ENCODE measurements at places on chromosomes 4 and X. TPM values are rescaled to one million over a fixed set of nuclear protein-coding genes. Genes with fewer than 3 reads are reported as not detected.

The CCSER1 gene
- 0.64 TPM for total RNA-seq

The SYTL4 gene
- total RNA-seq = not detected

The PWWP3B gene
- not detected for total RNA-seq

GRCh38 chr4:147590249-147590920, 26.8 kb upstream of the TMEM184C start:
- H3K36me3 ChIP-seq = no peaks in the 10 kb centered on the region
- H3K4me3 ChIP-seq = no peak overlapping the region
- DNase-seq = peak; percentile 42
- no peak overlapping the region for H3K27ac ChIP-seq

DNA sequence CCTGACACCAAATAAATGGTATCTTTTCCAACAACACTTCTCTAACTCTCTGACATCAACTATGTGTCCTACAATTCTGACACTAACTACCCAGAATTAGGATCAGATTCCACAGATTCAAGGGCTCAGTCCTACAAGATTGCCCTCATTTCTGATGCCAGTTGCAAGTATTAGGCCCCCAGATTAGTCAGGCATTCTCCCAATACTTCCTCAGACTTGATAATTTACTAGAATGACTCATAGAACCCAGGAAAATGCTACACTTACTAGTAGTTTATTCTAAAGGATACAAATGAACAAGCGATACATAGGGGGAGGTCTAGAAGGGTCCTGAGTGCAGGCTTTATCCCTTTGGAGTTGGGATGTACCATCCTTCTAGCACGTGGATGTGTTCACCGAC, 8.5 kb downstream of the TIGD2 start:
- no peaks in the 10 kb centered on the region for H3K27me3 ChIP-seq
- no peak overlapping the region for H3K4me3 ChIP-seq
- no peak for DNase-seq
- no peaks in the 10 kb centered on the region for H3K4me1 ChIP-seq
- H3K27ac ChIP-seq = no peak overlapping the region

DNA sequence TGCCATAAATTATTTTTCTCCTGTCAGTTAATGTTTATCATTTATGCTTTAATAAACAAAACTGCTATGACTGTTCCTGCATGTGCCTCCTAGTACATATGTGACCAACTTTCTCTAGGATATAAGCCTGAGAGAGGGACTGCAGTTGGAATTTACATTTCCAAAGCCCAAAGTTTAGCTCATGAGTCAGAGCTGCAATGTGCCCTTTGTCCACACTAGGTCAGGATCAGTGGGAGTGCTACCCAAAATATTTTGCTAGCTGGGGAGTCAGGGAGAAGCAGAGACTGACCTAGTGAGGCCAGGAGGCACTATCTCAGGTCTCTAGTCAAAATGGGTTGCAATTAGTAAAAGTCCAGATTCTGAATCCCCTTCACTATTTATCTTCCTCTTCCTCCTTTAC, 92.7 kb downstream of the AR start:
- no peak for DNase-seq
- no peak overlapping the region for H3K4me3 ChIP-seq
- no peaks in the 10 kb centered on the region for H3K4me1 ChIP-seq

DNA sequence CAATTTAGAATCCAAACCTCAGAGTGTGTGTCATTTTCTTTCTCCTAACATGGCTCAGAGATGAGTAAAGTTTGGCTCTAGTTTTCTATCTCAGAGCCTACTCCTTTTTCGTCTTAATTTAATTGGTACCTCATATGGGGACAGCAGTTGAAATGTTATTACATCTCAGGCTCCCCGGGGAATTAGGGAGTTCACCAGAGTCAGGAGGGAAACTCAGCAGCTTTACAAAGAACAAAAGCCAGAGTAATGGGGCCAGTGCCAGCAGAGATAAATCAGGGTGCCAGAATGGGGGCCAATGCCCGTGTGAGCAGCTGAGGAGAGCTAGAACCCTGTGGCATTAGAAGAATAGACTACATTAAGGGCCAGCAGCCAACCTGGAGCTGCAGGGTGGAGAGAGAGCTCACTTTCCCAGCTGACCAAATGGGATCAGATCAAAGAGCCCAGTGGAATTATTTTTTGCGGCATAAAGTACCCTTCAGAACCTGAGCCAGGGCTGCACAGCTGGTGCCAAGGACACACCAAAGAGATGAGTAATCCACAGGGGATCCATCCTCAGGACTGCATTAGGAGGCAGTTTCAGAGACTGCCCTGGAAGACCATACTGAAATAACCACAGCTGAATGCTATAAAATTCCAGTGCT, 207.1 kb upstream of the DKK2 start:
- no peaks in the 10 kb centered on the region for H3K4me1 ChIP-seq
- H3K27me3 ChIP-seq = no peaks in the 10 kb centered on the region
- H3K36me3 ChIP-seq = no peaks in the 10 kb centered on the region
- H3K4me3 ChIP-seq = no peak overlapping the region
- no peak for DNase-seq

- no peak overlapping the region for H3K27ac ChIP-seq
- H3K36me3 ChIP-seq = peaks cover 16% of the 10 kb centered on the region
These were observed 500.2 kb downstream of the INPP4B start for GRCh38 chr4:142345924-142346323.

GRCh38 chrX:142616636-142617035, 409.1 kb upstream of the SPANXN4 start:
- H3K36me3 ChIP-seq = no peaks in the 10 kb centered on the region
- no peaks in the 10 kb centered on the region for H3K27me3 ChIP-seq
- no peak for DNase-seq
- no peak overlapping the region for H3K27ac ChIP-seq
- no peak overlapping the region for H3K4me3 ChIP-seq

GRCh38 chr4:185357211-185357610, 38.5 kb downstream of the LRP2BP start:
- H3K4me1 ChIP-seq = no peaks in the 10 kb centered on the region
- H3K27me3 ChIP-seq = no peaks in the 10 kb centered on the region

DNA sequence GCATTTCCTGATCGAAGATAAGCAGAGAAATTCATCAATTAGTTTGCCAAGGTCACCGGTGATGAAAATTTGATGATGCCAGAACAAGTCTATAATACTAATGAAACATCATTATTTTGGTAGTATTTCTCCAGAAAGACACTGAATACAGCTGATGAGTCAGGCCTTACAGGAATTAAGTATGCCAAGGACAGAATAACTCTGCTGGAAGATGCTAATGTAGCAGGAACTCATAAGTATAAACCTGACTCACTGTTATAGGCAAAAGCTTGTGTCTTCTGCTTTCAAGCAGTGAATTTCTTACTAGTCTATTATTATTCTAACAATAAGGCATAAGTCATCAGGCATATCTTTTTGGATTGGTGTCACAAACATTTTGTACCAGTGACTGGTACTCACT, 1825.1 kb upstream of the IGFBP7 start:
- no peaks in the 10 kb centered on the region for H3K27me3 ChIP-seq
- H3K36me3 ChIP-seq = no peaks in the 10 kb centered on the region
- H3K4me3 ChIP-seq = no peak overlapping the region

DNA sequence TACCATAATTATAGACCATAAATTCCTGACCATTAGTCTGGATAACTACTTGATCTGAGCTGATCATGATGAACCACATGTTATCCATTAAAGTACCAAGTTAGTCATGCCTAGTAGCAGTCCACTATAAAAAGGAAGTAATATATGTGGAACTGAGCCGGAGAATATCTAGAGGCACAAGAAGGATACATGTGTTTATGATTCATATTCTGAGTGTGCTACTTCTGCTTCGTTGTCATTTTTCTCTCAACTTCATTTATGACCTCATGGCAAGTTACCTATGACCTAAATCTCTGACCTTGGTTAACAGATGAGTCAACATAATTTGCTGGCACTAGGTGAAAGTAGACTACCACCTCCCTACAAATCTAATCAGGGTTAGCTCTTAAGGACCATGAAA, 56.5 kb upstream of the ANKRD17 start:
- no peak for DNase-seq
- no peak overlapping the region for H3K4me3 ChIP-seq

DNA sequence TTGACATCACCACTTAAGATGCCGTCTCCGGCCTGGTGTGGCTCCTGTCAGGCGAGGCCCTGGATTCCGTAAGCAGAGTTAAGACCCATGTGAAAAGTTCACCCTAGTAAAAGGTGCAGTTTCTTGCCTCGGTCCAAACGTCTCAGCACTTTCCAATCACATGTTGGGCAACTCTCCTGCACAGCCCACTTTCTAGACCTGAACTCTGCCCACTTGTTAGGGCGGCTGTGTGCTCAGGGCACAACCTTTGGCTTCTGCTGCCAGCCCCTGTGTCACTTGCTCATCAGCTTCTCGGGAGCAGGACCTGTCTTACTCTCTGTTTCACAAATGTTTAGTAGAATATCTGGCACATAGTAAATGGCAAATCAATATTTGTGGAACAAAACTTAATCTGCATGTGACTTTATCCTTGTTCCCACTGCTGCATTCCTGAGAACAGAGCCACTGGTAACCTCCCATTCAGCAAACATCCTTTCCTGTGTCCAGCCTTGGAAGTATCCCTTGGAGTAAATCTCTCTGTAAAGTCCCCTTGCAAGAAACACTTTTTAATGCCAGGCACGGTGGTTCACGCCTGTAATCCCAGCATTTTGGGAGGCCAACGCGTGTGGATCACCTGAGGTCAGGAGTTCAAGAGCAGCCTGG, 38.7 kb upstream of the SH3RF1 start:
- H3K27me3 ChIP-seq = peaks cover 2% of the 10 kb centered on the region
- H3K27ac ChIP-seq = no peak overlapping the region
- no peak for DNase-seq
- no peak overlapping the region for H3K4me3 ChIP-seq
- no peaks in the 10 kb centered on the region for H3K36me3 ChIP-seq

DNA sequence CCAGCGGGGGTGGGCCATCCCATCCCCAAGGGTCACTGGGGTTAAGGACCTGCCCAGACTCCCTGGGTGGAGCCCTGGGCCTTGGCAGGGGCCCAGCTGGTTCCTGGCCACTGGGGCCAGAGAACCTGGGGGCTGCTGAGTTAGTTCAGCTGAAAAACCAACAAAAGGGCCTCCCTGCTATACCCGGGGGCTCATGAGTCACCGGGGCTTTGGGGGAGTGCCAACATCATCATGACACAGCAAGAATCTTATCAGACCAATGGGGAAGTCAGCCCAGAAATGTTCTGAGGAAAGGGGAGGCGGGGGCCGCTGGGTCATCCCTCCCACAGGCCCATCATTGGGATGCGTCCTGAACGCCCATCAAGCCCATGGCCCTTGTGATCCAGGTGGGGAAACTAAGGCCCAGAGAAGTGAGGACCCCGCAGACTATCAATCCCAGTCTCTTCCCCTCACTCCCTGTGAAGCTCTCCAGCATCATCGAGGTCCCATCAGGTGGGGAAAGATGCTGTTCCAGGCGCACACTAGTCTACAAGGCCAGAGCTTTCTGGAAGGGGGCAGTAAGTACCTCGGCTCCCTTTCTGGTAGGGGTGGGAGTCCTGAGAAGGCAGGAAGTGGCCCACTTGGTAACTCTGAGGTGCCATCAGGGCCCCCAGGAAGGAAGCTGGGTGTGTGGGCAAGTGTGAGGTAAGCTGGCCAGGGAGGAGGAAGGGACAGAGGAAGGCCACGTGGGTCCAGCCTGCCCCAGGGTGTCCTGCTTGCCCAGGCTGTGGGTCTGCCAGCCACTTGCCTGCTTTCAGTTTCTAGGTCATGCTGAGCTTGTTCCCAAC, 4.5 kb downstream of the G6PD start:
- DNase-seq = no peak
- H3K4me3 ChIP-seq = peak overlapping the region; percentile 77
- peak overlapping the region; percentile 93 for H3K27ac ChIP-seq
- H3K4me1 ChIP-seq = peaks cover 32% of the 10 kb centered on the region
- peaks cover 1% of the 10 kb centered on the region for H3K36me3 ChIP-seq

DNA sequence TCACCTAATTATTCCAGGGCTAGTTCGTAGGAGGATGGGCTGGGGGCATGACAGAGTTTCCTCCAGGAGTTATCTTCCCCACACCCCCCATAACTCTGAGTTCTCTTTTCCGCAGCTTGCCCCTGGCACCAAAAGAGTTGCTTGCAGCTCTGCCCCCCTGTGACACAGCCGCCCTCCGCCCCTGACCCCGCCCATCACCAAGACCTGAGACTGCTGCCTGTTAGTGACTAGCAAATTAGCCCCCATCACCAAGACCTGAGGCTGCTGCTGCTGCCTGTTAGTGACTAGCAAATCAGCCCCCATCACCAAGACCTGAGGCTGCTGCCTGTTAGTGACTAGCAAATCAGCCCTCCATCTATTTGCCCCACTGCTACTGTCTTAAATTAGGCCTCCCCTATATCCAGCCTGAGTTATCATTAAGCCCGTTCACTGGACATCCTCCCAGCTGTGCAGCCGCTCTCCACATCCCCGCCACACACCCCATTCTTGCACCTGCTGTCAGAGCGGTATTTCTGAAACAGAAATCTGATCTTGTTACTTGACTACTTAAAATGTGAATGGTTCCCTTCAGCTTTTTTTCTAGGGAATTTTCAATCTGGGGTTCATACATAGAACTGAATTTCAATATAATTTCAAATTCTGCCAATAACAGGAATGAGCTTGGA, 1.5 kb upstream of the PAPSS1 start:
- H3K36me3 ChIP-seq = peaks cover 2% of the 10 kb centered on the region
- DNase-seq = peak; percentile 48
- no peaks in the 10 kb centered on the region for H3K27me3 ChIP-seq
- H3K4me1 ChIP-seq = peaks cover 24% of the 10 kb centered on the region
- H3K4me3 ChIP-seq = peak overlapping the region; percentile 90
- peak overlapping the region; percentile 92 for H3K27ac ChIP-seq

GRCh38 chr4:70984589-70984988, 8.9 kb upstream of the DCK start:
- no peak overlapping the region for H3K27ac ChIP-seq
- peaks cover 2% of the 10 kb centered on the region for H3K4me1 ChIP-seq
- H3K4me3 ChIP-seq = no peak overlapping the region
- DNase-seq = no peak

- H3K4me1 ChIP-seq = no peaks in the 10 kb centered on the region
- H3K27ac ChIP-seq = no peak overlapping the region
- no peaks in the 10 kb centered on the region for H3K27me3 ChIP-seq
- H3K36me3 ChIP-seq = no peaks in the 10 kb centered on the region
These were observed 202.9 kb upstream of the NPY2R start for GRCh38 chr4:155005395-155006090.

GRCh38 chr4:108902769-108903168, 139.9 kb upstream of the ETNPPL start:
- H3K27ac ChIP-seq = no peak overlapping the region
- no peak overlapping the region for H3K4me3 ChIP-seq
- no peaks in the 10 kb centered on the region for H3K4me1 ChIP-seq
- peaks cover 4% of the 10 kb centered on the region for H3K27me3 ChIP-seq

DNA sequence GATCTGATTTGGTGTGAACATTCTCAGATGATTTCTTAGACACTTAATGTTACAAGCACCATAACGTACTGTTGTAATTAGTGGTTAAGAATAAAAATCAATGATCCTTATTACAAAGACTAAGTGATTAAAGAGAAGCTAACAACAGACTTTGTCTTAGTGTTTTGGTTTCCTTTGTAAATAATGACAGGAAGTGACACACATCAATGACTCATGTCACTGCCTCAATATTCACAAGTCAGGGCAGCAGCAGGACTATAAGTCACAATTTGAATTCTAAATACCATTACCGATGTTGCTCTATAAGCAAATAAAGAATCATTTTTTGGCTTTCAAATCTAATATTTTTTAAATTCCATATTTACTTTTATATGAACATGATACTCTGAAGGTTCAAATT, 115.8 kb upstream of the FAT4 start:
- no peak overlapping the region for H3K27ac ChIP-seq
- H3K4me3 ChIP-seq = no peak overlapping the region
- no peaks in the 10 kb centered on the region for H3K36me3 ChIP-seq

- H3K36me3 ChIP-seq = no peaks in the 10 kb centered on the region
- DNase-seq = no peak
- no peak overlapping the region for H3K27ac ChIP-seq
- no peaks in the 10 kb centered on the region for H3K4me1 ChIP-seq
These were observed 148.7 kb downstream of the FSTL5 start for GRCh38 chr4:162015090-162015489.
